ENCODE measurements at places on chromosomes 5 and 9.

- H3K27me3 ChIP-seq, result no peaks in the 10 kb centered on the region
- peaks cover 29% of the 10 kb centered on the region for H3K36me3 ChIP-seq
- H3K27ac ChIP-seq, result no peak overlapping the region
- no peak overlapping the region for H3K4me3 ChIP-seq
- peaks cover 12% of the 10 kb centered on the region for H3K4me1 ChIP-seq
Observed at GRCh38 chr5:149514512-149514911, 36.7 kb downstream of the CSNK1A1 start.

GRCh38 chr9:91208837-91209236, 152.9 kb downstream of the AUH start:
- no peak overlapping the region for H3K27ac ChIP-seq
- no peak for DNase-seq
- no peaks in the 10 kb centered on the region for H3K27me3 ChIP-seq
- peaks cover 9% of the 10 kb centered on the region for H3K4me1 ChIP-seq
- H3K36me3 ChIP-seq, result no peaks in the 10 kb centered on the region
- no peak overlapping the region for H3K4me3 ChIP-seq

- no peaks in the 10 kb centered on the region for H3K27me3 ChIP-seq
- no peak for DNase-seq
- no peak overlapping the region for H3K4me3 ChIP-seq
- no peaks in the 10 kb centered on the region for H3K4me1 ChIP-seq
- no peak overlapping the region for H3K27ac ChIP-seq
Observed at GRCh38 chr5:38823503-38823902, 22.3 kb upstream of the OSMR start.

DNA sequence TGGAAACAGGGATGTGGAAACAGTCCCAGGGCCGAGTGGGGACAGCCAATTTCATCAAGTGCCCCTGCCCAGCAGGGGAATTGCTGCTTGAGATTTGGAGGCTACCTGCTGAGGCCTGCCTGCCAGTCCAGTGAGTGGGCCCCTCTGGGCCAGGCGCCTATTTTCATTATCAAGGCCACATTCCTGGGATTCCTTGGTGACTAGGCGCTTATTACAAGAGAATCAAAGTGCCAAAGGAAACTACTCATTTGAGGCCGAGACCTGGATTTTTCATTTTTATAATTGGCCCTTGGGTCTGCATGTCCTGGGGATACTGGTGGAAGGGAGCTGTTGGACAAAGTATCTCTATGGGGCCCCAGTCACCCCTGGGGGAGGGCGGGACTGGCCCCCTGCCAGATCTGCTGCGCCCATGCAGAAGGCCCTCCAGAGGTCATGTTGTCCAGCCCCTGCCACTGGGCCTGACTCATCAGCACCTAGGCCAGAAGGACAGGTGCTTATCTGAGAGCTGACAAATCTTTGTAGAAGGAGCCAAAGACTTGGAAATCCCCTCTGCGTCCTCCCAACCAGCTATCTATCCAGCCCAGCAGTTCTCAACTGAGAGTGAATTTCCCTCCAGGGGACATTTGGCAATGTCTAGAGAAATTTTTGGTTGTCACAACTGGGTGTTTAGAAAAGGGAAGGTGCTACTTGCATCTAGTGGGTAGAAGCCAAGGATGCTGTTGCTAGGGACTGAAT, 45.6 kb downstream of the FOXI1 start:
- H3K36me3 ChIP-seq, result no peaks in the 10 kb centered on the region
- peaks cover 7% of the 10 kb centered on the region for H3K4me1 ChIP-seq
- H3K27me3 ChIP-seq, result no peaks in the 10 kb centered on the region

DNA sequence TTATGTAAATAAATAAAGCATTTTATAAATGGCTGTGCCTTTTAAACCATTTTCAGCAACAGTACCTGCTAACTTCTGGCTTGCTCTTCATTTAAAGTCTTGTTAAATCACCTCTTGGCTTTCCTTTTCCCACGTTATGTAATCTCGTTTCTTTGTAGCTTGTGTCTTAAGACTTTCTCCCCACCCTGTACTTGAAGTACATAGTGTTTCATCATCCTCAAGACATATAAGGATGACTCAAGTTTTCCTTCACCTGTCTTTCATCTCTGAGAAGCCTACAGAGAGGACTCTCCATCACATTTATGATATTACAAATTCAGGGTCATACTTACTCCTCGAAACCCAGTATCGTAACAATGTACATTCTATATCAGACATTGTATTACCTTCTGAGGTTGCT, 33.9 kb downstream of the PRELID2 start:
- no peak for DNase-seq
- no peak overlapping the region for H3K4me3 ChIP-seq
- no peak overlapping the region for H3K27ac ChIP-seq
- H3K27me3 ChIP-seq, result no peaks in the 10 kb centered on the region
- no peaks in the 10 kb centered on the region for H3K4me1 ChIP-seq

- no peak overlapping the region for H3K4me3 ChIP-seq
- peaks cover 2% of the 10 kb centered on the region for H3K4me1 ChIP-seq
- H3K27ac ChIP-seq, result no peak overlapping the region
Observed at GRCh38 chr9:137545123-137545522, 5.1 kb downstream of the PNPLA7 start.

- no peaks in the 10 kb centered on the region for H3K27me3 ChIP-seq
- no peak for DNase-seq
- H3K27ac ChIP-seq, result no peak overlapping the region
- no peaks in the 10 kb centered on the region for H3K36me3 ChIP-seq
Observed at GRCh38 chr9:112112941-112113681, 62.0 kb downstream of the SUSD1 start.

- H3K27me3 ChIP-seq, result no peaks in the 10 kb centered on the region
- no peak overlapping the region for H3K4me3 ChIP-seq
- no peak for DNase-seq
- H3K27ac ChIP-seq, result no peak overlapping the region
- H3K4me1 ChIP-seq, result peaks cover 3% of the 10 kb centered on the region
Observed at GRCh38 chr9:86355814-86356213, 1.6 kb upstream of the TUT7 start.

GRCh38 chr5:164139423-164139822, 634.0 kb downstream of the MAT2B start:
- H3K4me3 ChIP-seq, result no peak overlapping the region
- H3K4me1 ChIP-seq, result no peaks in the 10 kb centered on the region
- no peak for DNase-seq
- H3K36me3 ChIP-seq, result no peaks in the 10 kb centered on the region

GRCh38 chr5:178318893-178319292, 86.3 kb upstream of the PHYKPL start:
- H3K27me3 ChIP-seq, result no peaks in the 10 kb centered on the region
- no peak overlapping the region for H3K4me3 ChIP-seq
- no peak overlapping the region for H3K27ac ChIP-seq

DNA sequence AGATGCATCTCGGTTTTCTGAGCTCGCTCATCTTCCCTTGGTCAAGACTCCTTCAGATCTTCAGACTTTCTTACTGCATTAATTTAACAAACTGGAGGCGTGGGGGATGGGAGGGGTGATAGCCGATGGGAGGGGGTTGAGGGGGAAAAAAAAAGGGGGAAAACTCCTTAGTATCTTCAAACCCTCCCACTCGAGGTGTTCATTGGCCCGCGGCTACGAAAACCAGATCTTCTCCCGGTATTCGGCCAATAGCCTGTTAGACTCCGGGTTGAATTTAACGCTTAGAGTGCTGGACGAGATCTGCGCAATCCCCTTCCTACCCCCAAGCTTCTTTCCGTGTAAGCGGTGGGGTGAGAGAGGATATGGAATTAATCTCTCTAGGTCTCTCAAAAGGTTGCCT, 689 bp upstream of the GLRA1 start:
- H3K4me3 ChIP-seq, result no peak overlapping the region
- no peak for DNase-seq
- H3K36me3 ChIP-seq, result no peaks in the 10 kb centered on the region
- no peaks in the 10 kb centered on the region for H3K27me3 ChIP-seq
- H3K27ac ChIP-seq, result no peak overlapping the region

GRCh38 chr5:150116667-150117400, 30.5 kb upstream of the CSF1R start:
- no peak overlapping the region for H3K27ac ChIP-seq
- H3K36me3 ChIP-seq, result peaks cover 75% of the 10 kb centered on the region
- H3K27me3 ChIP-seq, result no peaks in the 10 kb centered on the region
- peaks cover 12% of the 10 kb centered on the region for H3K4me1 ChIP-seq

- H3K27ac ChIP-seq, result no peak overlapping the region
- H3K36me3 ChIP-seq, result peaks cover 59% of the 10 kb centered on the region
- H3K27me3 ChIP-seq, result no peaks in the 10 kb centered on the region
- no peak for DNase-seq
Observed at GRCh38 chr5:134560698-134561097, 35.2 kb downstream of the JADE2 start.

DNA sequence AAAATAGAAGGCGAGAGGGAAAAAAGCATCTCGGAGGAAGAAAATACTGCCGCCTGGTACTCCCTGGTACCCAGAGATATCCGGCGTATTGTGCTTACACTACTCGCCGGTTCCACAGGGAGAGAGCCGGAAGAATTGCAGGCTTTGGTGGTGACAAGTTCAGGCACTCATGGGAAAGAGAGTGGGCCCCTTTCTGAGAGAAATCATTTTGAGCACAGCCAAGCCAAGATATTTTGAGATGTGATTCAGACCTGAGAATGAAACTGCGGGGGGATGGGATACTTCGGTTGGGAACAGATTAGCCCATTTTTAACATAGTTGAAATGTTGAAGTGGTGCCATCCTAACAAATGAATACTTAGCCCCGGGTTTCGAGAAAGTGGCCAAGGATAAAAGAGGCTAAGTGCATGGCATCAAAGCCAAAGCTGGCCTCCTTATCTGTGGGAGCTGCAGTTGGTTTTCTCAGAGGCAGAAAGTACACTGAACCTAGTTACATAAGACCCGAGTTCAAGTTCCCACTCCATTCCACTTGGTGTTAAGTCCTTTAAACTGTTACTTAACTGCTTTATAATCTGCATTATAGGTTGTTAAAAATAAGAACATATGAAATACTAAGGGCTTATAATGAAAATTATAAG, 62.7 kb downstream of the SLC1A3 start:
- H3K27me3 ChIP-seq, result peaks cover 1% of the 10 kb centered on the region
- H3K4me1 ChIP-seq, result peaks cover 3% of the 10 kb centered on the region
- H3K27ac ChIP-seq, result no peak overlapping the region
- H3K36me3 ChIP-seq, result no peaks in the 10 kb centered on the region
- no peak for DNase-seq

DNA sequence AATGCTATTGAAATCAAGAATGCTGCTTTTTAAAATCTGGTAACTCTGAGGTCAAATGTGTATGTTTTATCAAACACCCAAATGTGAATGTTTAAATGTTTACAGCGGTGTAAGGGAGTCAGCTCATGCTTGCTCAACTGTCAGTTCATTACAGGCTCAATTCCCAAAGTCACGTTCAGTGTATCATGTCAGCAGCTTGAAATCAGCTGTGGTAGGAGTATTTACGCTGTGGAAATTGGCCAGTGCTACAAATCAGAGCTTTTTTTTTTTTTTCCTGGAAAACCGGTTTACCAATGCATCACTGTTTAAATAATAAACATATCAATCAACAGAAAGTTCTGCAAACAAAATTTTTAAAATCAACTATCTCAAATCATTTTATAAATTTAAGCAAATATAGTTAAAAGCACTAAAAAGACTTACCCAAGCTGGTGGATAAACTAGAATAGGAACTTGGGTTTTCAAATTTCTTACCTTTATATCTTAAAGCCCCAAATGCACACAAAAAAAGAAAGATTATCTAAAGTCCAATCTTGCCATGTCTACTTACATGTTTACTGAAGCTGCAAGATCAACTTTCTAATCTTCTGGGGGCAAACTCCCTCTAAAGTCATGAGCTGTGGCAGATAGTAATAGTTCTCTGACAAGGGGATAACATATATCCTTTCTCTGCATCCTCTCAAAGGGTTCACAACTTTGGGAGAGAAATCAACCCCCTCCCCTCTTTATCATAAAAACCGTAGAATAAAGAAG, 57.6 kb upstream of the GRAMD2B start:
- H3K4me3 ChIP-seq, result no peak overlapping the region
- no peaks in the 10 kb centered on the region for H3K36me3 ChIP-seq
- peaks cover 16% of the 10 kb centered on the region for H3K4me1 ChIP-seq
- no peaks in the 10 kb centered on the region for H3K27me3 ChIP-seq
- peak; percentile 66 for DNase-seq

DNA sequence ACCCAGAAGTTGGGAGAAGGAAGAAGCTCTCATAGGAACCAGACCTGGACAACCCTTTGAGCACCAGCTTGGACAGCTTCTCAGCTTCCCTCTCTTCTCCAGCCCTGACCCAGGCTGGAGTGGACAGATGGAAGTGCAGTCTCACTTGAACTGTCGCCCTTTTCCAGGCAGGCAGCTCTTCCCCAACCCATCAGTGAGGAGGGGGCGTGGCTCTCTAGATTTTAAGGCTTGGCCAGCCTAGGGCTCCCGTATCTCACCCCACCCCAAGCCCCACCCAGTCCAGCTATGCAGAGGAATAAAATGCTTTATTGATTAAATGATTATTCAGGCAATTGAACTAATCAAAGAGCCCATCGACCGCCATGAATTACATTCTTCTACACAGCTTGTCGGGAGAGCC, 2.2 kb downstream of the PAX5 start:
- peaks cover 97% of the 10 kb centered on the region for H3K27me3 ChIP-seq
- H3K4me1 ChIP-seq, result peaks cover 3% of the 10 kb centered on the region
- H3K36me3 ChIP-seq, result no peaks in the 10 kb centered on the region
- no peak for DNase-seq

- H3K27ac ChIP-seq, result no peak overlapping the region
- DNase-seq, result peak; percentile 20
- H3K36me3 ChIP-seq, result no peaks in the 10 kb centered on the region
- H3K4me3 ChIP-seq, result no peak overlapping the region
- peaks cover 4% of the 10 kb centered on the region for H3K4me1 ChIP-seq
Observed at GRCh38 chr9:2465921-2466460, 155.6 kb upstream of the VLDLR start.

GRCh38 chr9:106075960-106076327, 381.6 kb downstream of the TMEM38B start:
- no peak overlapping the region for H3K27ac ChIP-seq
- DNase-seq, result peak; percentile 4
- no peaks in the 10 kb centered on the region for H3K36me3 ChIP-seq

DNA sequence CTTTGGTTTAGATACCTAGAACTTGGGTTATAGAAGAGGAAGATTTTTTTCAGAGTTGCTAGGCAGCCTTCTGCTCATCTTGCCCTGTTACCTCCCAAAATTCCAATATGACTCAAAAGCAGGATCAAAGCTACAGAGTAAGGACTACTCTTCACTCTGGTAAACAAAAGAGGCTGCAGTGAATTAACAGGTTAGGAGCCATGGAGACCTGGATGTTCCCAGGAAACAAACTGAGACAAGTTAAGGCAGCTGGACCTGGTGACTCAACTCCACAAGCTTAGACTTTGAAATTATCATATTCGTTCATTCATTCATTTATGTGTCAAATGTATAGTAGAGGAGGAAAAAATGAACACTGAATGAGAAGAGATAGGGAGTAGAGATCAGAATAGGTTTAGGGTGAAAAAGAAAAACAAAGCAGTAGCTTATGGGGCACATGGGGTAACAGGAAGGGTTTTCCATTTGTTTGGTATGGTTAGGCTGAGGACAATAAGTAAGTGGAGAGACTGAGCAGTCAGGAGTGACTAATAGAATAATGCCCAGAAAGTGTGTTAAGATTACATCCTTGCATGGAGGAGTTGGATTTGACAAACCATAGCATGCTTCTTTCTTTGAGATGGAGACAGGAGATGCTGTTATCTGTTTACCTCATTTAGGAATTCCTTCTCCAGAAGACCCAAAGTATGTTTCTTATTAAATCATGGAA, 464.0 kb upstream of the ZNF608 start:
- H3K4me3 ChIP-seq, result no peak overlapping the region
- DNase-seq, result peak; percentile 12
- H3K27me3 ChIP-seq, result no peaks in the 10 kb centered on the region
- H3K4me1 ChIP-seq, result no peaks in the 10 kb centered on the region
